Mesothelial cell of epicardium (in vitro differentiated cells): ENCODE measurements at places on chromosomes 5 and 9.
A peak's percentile ranks its signal among the peaks of the same experiment; 100 is the strongest.

- H3K4me1 ChIP-seq, result peaks cover 18% of the 10 kb centered on the region
- H3K36me3 ChIP-seq, result no peaks in the 10 kb centered on the region
- H3K4me3 ChIP-seq, result no peak overlapping the region
- no peaks in the 10 kb centered on the region for H3K27me3 ChIP-seq
- no peak for DNase-seq
- H3K27ac ChIP-seq, result no peak overlapping the region
Observed at GRCh38 chr9:87829756-87830155, 52.9 kb upstream of the SPATA31E1 start.

DNA sequence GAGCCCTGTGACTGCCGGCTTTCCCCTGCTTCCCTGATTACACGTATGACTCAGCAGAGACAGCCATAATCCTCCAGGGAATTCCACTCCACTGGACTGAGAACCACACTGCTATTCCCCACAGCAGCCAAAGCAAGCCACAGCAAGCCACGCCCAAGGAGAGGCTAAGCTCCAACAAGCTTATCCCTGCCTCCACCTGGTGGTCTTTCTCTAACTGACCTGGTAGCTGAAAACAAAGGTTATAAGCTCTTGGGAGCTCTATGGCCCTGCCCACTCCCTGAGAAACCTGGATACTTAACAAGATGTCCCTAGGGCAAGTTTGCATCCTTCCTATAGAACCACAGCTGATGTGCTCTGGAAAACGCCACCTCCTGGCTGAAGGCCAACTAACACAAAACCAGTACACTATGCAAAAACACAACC lies 613.7 kb upstream of the CDH18 start:
- H3K27me3 ChIP-seq, result no peaks in the 10 kb centered on the region
- H3K4me3 ChIP-seq, result no peak overlapping the region
- H3K27ac ChIP-seq, result no peak overlapping the region

GRCh38 chr9:14924230-14925219 lies 14.3 kb upstream of the FREM1 start:
- peak overlapping the region; percentile 52 for H3K27ac ChIP-seq
- peaks cover 1% of the 10 kb centered on the region for H3K36me3 ChIP-seq
- no peak for DNase-seq
- no peaks in the 10 kb centered on the region for H3K27me3 ChIP-seq
- H3K4me1 ChIP-seq, result peaks cover 67% of the 10 kb centered on the region
- no peak overlapping the region for H3K4me3 ChIP-seq

GRCh38 chr9:10265153-10265631 lies 347.6 kb downstream of the PTPRD start:
- no peak for DNase-seq
- peaks cover 9% of the 10 kb centered on the region for H3K36me3 ChIP-seq
- no peak overlapping the region for H3K27ac ChIP-seq

DNA sequence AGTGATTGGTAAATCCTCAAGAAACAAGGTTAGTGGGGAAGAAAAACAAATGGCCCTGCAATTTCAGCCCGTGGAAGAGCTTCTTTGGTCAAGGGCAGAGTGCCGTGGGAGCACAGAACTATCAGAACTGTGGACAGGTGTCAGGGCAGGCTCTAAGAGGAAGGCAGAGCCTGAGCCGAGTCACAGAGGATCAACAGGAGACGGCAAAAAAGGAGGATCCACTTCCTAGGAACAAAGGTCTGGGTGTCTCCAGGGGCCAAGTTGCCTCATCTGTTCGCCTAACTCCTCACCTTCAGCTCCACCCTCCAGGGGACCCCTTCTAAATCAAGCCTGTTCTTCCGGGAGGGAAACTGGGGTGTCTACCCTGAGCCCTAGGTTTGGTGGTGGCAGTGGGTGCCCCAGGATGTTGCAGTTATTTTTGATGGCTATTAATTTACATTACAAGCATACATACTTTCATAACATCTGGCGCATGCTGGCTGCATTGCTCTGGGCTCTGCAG lies 88.0 kb downstream of the FEM1C start:
- no peak overlapping the region for H3K27ac ChIP-seq
- H3K27me3 ChIP-seq, result no peaks in the 10 kb centered on the region
- peaks cover 2% of the 10 kb centered on the region for H3K4me1 ChIP-seq
- no peak overlapping the region for H3K4me3 ChIP-seq
- no peak for DNase-seq

GRCh38 chr5:16712178-16712577 lies 95.4 kb upstream of the RETREG1 start:
- no peak overlapping the region for H3K4me3 ChIP-seq
- H3K36me3 ChIP-seq, result peaks cover 28% of the 10 kb centered on the region
- H3K27ac ChIP-seq, result no peak overlapping the region

- H3K4me1 ChIP-seq, result peaks cover 3% of the 10 kb centered on the region
- no peaks in the 10 kb centered on the region for H3K27me3 ChIP-seq
Observed at GRCh38 chr9:136941231-136942111, 3.1 kb downstream of the FBXW5 start.

DNA sequence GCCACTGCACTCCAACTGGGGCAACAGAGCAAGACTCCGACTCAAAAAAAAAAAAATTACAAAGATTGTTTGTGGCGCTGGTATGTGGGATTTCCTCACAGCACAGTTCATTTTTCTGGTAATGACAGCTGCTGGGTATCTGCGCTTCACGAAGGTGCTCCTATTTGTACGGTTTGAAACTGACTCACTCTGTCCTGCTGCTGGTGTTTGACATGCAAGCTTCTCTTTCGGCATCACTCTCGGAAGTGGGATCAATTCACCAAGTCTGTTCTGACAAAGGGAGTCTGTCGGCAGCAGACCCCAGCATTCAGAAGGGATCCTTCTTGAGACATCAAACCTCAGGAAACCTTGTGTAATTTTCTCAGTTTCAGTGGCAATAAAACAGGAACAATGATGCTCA lies 26.3 kb downstream of the MAML1 start:
- H3K27ac ChIP-seq, result peak overlapping the region; percentile 50
- peaks cover under 1% of the 10 kb centered on the region for H3K36me3 ChIP-seq
- no peaks in the 10 kb centered on the region for H3K27me3 ChIP-seq
- H3K4me1 ChIP-seq, result peaks cover 58% of the 10 kb centered on the region
- DNase-seq, result no peak

- peaks cover 20% of the 10 kb centered on the region for H3K4me1 ChIP-seq
- H3K27me3 ChIP-seq, result no peaks in the 10 kb centered on the region
- H3K4me3 ChIP-seq, result no peak overlapping the region
- DNase-seq, result no peak
- H3K27ac ChIP-seq, result no peak overlapping the region
- H3K36me3 ChIP-seq, result no peaks in the 10 kb centered on the region
Observed at GRCh38 chr9:107175816-107176435, 107.2 kb upstream of the RAD23B start.

DNA sequence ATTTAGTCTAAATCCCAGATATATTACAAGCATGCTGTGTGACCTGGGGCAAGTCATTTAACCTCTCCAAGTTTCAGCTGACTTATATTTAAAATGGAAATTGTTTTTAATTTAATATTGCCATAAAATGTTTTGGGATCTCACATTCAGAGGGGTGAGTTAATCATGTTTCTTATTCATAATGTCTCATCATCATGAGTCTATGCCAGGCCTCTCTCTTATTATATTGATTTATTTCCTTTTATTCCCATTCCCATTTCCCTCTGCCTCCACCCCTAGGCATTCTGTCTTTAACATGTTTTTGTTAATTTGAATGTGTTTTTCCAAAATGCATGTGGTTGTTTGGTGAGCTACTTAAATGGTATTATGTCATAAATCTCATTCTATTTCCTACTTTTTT lies 39.0 kb upstream of the TTC1 start:
- no peaks in the 10 kb centered on the region for H3K36me3 ChIP-seq
- no peak overlapping the region for H3K4me3 ChIP-seq
- DNase-seq, result no peak
- H3K27ac ChIP-seq, result no peak overlapping the region
- H3K27me3 ChIP-seq, result peaks cover 53% of the 10 kb centered on the region

DNA sequence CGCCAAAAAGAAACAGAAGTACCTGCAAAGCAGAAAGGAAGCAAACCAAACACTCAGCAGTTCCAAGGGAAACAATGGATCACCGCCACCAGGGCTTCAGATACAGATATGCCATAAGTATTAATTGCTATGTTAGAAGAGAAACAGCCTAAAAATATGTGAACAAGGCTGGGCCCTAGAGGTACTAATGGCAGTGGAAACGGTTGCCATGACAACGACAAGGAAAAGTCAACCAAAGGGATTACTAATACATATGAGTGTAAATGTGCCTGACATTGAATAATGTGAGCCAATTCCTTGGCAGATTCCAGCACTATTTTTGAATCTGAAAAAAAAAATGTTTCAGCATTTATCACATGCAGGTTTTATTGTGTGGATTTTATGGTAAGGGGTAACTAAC lies 75.0 kb downstream of the CAVIN4 start:
- peaks cover 3% of the 10 kb centered on the region for H3K27me3 ChIP-seq
- no peak overlapping the region for H3K27ac ChIP-seq
- no peaks in the 10 kb centered on the region for H3K4me1 ChIP-seq
- H3K36me3 ChIP-seq, result no peaks in the 10 kb centered on the region
- H3K4me3 ChIP-seq, result no peak overlapping the region

DNA sequence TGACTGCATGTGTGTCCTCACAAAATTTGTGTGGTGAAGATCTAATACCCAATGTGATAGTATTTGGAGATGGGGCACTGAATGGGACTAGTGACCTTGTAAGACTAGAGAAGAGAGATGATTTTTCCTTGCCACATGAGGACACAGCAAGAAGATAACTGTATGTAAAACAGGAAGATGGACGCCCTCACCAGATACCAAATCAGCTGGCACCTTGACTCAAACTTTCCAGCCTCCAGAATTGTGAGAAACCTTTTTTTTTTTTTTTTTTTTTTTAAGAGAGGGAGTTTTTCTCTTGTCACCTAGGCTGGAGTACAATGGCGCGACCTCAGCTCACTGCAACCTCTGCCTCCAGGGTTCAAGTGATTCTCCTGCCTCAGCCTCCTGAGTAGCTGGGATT lies 40.3 kb downstream of the UBTD2 start:
- H3K4me3 ChIP-seq, result no peak overlapping the region
- H3K4me1 ChIP-seq, result peaks cover 14% of the 10 kb centered on the region
- H3K27me3 ChIP-seq, result no peaks in the 10 kb centered on the region
- peaks cover 9% of the 10 kb centered on the region for H3K36me3 ChIP-seq
- no peak overlapping the region for H3K27ac ChIP-seq
- no peak for DNase-seq

- no peak overlapping the region for H3K27ac ChIP-seq
- no peaks in the 10 kb centered on the region for H3K4me1 ChIP-seq
- no peaks in the 10 kb centered on the region for H3K36me3 ChIP-seq
- no peaks in the 10 kb centered on the region for H3K27me3 ChIP-seq
- H3K4me3 ChIP-seq, result no peak overlapping the region
Observed at GRCh38 chr5:150428978-150429377, 16.3 kb upstream of the CD74 start.

GRCh38 chr5:176650354-176650884 lies 3.1 kb downstream of the TSPAN17 start:
- H3K4me3 ChIP-seq, result no peak overlapping the region
- no peak for DNase-seq
- H3K27me3 ChIP-seq, result no peaks in the 10 kb centered on the region
- H3K4me1 ChIP-seq, result peaks cover 17% of the 10 kb centered on the region
- H3K36me3 ChIP-seq, result peaks cover 10% of the 10 kb centered on the region

DNA sequence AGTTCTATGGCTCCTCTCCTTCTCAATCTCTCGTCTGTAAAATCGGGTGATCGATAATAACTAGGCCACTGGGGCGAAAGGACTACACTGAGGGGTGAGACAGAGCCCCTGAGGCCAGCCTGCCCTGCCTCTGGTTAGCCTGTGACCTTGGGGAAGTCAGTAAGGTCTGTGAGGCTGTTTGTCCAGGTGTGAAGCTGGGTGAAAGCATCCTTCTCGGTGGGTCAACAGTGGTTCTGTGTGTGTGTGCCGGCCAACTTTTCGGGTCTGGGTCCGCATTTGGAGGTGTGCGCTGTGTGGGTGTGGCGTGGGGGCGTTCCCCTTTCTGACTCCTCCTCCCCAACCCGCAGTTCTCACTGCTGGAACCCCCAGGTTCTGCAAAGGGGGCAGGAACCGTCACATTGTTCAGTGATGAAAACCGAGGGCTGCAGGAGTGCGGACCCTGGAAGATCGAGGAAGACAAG lies 5.0 kb upstream of the RNF44 start:
- peak overlapping the region; percentile 90 for H3K27ac ChIP-seq
- H3K36me3 ChIP-seq, result no peaks in the 10 kb centered on the region
- peaks cover 32% of the 10 kb centered on the region for H3K4me1 ChIP-seq
- peak overlapping the region; percentile 75 for H3K4me3 ChIP-seq
- DNase-seq, result no peak

GRCh38 chr5:61200582-61201155 lies 38.4 kb upstream of the SMIM15 start:
- no peak overlapping the region for H3K4me3 ChIP-seq
- no peak for DNase-seq
- no peaks in the 10 kb centered on the region for H3K4me1 ChIP-seq
- peaks cover 12% of the 10 kb centered on the region for H3K36me3 ChIP-seq
- H3K27ac ChIP-seq, result no peak overlapping the region
- H3K27me3 ChIP-seq, result peaks cover 2% of the 10 kb centered on the region

GRCh38 chr5:67194166-67194565 lies 2.4 kb downstream of the CD180 start:
- peaks cover 10% of the 10 kb centered on the region for H3K4me1 ChIP-seq
- no peaks in the 10 kb centered on the region for H3K27me3 ChIP-seq
- H3K27ac ChIP-seq, result no peak overlapping the region
- H3K36me3 ChIP-seq, result no peaks in the 10 kb centered on the region

DNA sequence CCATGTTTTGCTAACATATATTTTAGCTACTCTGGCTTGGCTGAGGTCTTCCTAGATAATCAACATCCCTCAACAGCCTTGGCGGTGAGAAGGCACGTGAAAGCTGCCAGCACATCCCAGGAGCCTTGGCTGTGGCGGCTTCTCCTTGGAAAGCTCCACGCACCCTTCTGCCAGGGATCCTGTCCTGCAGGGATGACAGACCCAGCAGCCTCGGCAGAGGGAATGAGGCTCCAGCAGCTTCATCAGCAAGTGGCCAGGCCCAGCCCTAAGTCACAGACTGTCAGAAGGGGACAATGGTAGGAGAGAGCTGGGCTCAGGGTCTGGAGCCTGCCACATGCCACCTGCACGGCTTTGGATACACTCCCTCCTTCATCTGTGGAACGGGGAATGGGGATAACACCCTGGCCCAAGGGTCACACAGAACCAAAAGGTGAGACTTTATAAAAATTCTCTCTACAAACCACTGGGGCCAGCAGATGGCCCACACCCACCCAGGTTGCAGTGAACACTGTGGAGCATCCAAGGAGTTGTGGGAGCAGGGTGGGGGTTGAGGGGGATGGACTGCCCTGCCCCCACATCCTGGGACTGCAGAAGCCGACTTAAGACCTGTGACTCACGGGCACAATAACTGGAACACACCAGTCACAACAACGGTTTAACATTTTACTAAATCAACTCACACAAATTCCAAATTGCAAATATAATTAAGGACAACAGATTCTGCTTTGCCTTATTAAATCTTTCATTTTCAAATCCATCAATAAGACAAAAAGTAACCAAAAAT lies 65.1 kb downstream of the MACROH2A1 start:
- peak overlapping the region; percentile 52 for H3K27ac ChIP-seq
- peaks cover 4% of the 10 kb centered on the region for H3K36me3 ChIP-seq
- peaks cover 27% of the 10 kb centered on the region for H3K4me1 ChIP-seq
- DNase-seq, result no peak

DNA sequence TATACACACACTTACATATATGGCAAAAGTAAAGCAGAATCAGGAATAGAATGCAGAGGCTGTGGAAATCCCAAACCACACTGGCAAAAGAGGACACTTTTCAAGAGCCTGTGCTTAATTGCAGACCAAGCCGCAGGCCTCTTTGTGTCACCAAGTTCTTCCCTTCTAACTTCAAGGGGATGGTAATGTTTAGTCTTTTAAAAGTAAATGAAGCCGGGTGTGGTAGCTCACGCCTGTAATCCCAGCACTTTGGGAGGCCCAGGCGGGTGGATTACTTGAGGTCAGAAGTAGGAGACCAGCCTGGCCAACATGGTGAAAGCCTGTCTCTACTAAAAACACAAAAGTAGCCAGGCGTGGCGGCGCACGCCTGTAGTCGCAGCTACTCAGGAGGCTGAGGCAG lies 28.7 kb downstream of the ROR2 start:
- peaks cover 26% of the 10 kb centered on the region for H3K4me1 ChIP-seq
- no peak overlapping the region for H3K4me3 ChIP-seq
- peaks cover 7% of the 10 kb centered on the region for H3K36me3 ChIP-seq
- H3K27me3 ChIP-seq, result no peaks in the 10 kb centered on the region
